Fibroblast of skin of right quadriceps (primary cell): ENCODE measurements at places on chromosomes 3 and 15.
A peak's percentile ranks its signal among the peaks of the same experiment; 100 is the strongest.

- DNase-seq, result peak; percentile 93
Measured at GRCh38 chr15:70870051-70870450, 16.1 kb upstream of the LARP6 start.

DNA sequence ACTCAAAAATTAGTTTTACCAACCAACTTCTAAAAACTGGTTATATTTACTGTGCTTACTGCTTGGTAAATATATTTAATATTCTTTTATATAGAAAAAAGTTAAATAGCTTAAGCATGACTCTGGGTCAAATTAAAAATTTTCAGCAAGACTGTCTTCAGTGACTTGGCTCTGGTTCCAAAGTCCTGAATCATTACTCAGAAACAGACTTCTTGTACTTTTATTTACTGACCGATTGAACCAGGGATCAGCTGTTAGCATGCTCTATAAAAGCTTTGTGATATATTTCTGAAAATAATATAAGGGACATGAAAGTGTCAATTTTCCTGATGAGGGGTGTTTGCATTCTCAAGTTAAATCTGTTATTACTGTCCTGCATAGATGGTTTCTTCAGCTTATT is 164.3 kb downstream of the MCTP2 start:
- DNase-seq, result peak; percentile 41

DNA sequence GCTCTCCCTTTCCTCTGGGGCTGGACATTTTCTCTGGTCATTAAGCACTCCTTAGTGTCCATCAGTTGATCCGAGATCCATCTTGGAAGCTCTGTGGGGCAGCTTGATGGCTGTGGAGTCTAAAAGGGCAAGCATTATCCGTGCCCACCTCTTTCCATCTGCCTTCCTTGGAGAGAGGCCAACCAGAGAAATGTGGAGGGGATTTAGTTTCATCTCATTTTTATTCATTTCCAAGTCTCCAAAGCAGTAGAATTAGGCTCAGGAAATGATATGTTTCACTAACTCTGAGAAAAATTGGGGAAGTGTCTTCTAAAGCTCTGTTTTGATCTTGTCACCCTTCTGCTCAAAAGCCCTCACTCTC is 95.9 kb upstream of the KLHL25 start:
- DNase-seq, result no peak

GRCh38 chr15:59371458-59372351 is 966 bp downstream of the MYO1E start:
- no peak for DNase-seq

GRCh38 chr15:33894193-33894592 is 74.1 kb upstream of the CHRM5 start:
- no peak for DNase-seq
